ENCODE measurements at places on chromosomes 2 and 18. TPM values are rescaled to one million over a fixed set of nuclear protein-coding genes. Genes with fewer than 3 reads are reported as not detected.

The COBLL1 gene
- 71.6 TPM for total RNA-seq

The DPY30 gene
- 88.1 TPM for total RNA-seq

The CLHC1 gene
- total RNA-seq: 3.0 TPM

The SERPINB5 gene
- not detected for total RNA-seq

The B3GNT7 gene
- 5.7 TPM for total RNA-seq

The PROKR1 gene
- total RNA-seq: not detected

The DSG1 gene
- not detected for total RNA-seq

The STARD6 gene
- total RNA-seq: not detected

The MYOM1 gene
- total RNA-seq: 16.4 TPM

The EML6 gene
- 1.5 TPM for total RNA-seq

The BOLL gene
- not detected for total RNA-seq

The IL1B gene
- total RNA-seq: 3.2 TPM

The PID1 gene
- 34.4 TPM for total RNA-seq

The PHLPP1 gene
- 10.8 TPM for total RNA-seq

The PRKCE gene
- total RNA-seq: 19.4 TPM

The SLC30A3 gene
- not detected for total RNA-seq

The ZNF385B gene
- total RNA-seq: 7.6 TPM

The LRP2 gene
- total RNA-seq: not detected

The SERPINB10 gene
- total RNA-seq: not detected

The IL1RL1 gene
- total RNA-seq: 22.6 TPM

The GTF3C2 gene
- 30.3 TPM for total RNA-seq

The OR6B3 gene
- total RNA-seq: not detected

The CFC1 gene
- not detected for total RNA-seq

The ARHGAP28 gene
- total RNA-seq: 1.7 TPM

The NR4A2 gene
- 1.3 TPM for total RNA-seq

The MAP2 gene
- 19.9 TPM for total RNA-seq

The TCF7L1 gene
- 5.1 TPM for total RNA-seq

The C2orf68 gene
- 12.3 TPM for total RNA-seq

The SLC9A2 gene
- not detected for total RNA-seq

The ZNF396 gene
- total RNA-seq: 3.2 TPM

The ACSL3 gene
- 71.6 TPM for total RNA-seq

The PARD3B gene
- 29.6 TPM for total RNA-seq

The SGPP2 gene
- total RNA-seq: 1.8 TPM

The C18orf54 gene
- total RNA-seq: 1.5 TPM

The NTSR2 gene
- total RNA-seq: not detected

The COLEC12 gene
- 21.2 TPM for total RNA-seq

The OSBPL6 gene
- 1.5 TPM for total RNA-seq

The CETN1 gene
- not detected for total RNA-seq

The ERMN gene
- 0.13 TPM for total RNA-seq

The DOCK10 gene
- 3.6 TPM for total RNA-seq
